HCT116 (cell line): ENCODE measurements at places on chromosomes 6 and 20. TPM values are rescaled to one million over a fixed set of nuclear protein-coding genes. Genes with fewer than 3 reads are reported as not detected.

The CST5 gene
- not detected for total RNA-seq

The MOCS3 gene
- 6.4 TPM for total RNA-seq

The MLN gene
- not detected for total RNA-seq

The NRSN1 gene
- total RNA-seq, result not detected

The TRIM40 gene
- not detected for total RNA-seq

The MCHR2 gene
- total RNA-seq, result not detected

The CAGE1 gene
- total RNA-seq, result 0.20 TPM

The HMGCLL1 gene
- not detected for total RNA-seq

The SLC25A27 gene
- 10.7 TPM for total RNA-seq

The ATP6V1G2 gene
- total RNA-seq, result 1.8 TPM

The GATA5 gene
- total RNA-seq, result not detected

The UST gene
- 6.1 TPM for total RNA-seq

The OXT gene
- total RNA-seq, result not detected

The GPX5 gene
- total RNA-seq, result not detected

The PCK1 gene
- total RNA-seq, result 0.49 TPM
